ENCODE measurements at places on chromosomes 7 and 10.

GRCh38 chr7:90768301-90768700 is 172.2 kb downstream of the CDK14 start:
- no peak for DNase-seq

DNA sequence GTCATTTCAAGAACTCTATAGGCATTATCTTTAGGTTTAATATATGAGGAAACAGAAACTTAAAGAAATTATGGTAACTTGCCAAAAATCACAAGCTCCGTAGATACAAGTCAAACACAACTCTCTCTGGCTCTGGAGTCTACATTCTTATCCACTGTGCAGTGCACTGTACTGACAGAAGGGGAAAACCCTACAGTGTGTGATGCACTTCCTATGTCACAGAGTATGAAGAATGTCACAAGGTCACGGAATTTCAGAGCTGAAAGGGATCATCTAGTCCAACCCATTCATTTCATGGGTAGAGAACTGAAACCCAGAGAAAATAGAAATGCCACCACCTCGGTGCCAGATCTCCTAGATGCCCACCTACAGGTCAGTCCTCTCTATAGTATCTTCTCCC is 86.1 kb downstream of the LRRTM3 start:
- no peak for DNase-seq

- DNase-seq = no peak
Measured at GRCh38 chr10:108852211-108852610, 1071.1 kb downstream of the XPNPEP1 start.

GRCh38 chr7:106018566-106019469 is 55.8 kb downstream of the CDHR3 start:
- DNase-seq = no peak

DNA sequence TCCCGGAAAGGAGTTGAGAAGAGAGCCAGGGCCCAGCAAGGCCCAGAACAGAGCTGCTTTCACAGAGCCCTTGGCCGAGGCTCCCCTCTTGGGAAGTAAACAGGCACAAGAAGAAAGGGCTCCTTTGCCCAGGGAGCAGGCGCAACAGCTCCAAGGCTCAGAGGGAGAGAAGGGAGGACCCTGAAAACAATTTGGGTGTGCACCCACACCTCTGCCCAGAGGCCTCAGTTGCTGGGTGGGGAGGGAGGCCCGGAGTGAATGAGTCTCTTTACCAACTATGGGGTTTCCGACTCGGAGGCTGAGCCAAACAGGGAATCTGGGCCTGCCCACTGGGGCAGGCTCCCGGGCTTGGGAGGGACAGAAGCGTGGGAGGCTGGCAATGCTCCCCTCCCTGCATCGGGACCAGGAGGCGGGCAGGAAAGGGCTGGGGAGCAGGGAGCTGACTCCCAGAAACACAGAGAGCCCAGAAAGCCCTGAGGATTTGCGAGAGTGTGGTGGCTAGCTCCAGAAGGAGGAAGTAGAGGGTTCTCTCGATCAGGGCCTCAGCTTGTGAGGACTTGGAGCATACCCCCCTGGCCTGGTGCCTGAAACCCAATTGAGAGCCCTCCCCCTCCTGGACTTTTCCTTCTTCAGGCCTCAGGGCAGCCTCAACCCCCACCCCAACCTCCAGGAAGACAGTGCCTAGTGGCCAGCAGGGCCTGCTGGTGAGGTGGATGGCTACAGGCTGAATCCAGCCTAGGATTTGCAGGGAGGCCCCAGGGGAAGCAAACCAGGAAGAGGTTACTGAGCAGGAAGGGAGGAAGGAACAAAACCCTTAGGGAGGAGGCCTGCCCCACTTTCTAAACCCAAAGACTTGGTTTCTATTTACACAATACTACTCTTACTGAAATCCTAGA is 6.2 kb downstream of the C10orf105 start:
- no peak for DNase-seq

DNA sequence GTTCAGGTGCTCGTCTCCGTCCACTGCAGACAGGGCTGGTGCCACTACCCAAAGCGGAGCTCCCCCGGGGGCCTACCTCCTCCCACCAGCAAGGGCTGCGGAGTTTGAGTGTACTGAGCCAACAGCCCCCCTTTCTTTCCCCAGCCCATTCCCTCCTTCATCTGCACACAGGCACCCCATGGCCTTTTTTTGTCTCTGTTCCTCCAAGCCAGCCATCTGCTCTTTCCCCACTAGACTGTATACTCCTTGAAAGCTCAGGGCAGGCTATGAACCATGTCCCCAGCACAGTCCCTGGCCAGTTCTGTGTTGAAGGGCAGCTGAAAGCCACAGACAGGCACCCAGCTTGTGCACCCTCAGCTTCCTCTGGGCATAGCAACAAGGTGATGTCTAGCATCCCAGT is 99.4 kb downstream of the ZMIZ1 start:
- DNase-seq = no peak

DNA sequence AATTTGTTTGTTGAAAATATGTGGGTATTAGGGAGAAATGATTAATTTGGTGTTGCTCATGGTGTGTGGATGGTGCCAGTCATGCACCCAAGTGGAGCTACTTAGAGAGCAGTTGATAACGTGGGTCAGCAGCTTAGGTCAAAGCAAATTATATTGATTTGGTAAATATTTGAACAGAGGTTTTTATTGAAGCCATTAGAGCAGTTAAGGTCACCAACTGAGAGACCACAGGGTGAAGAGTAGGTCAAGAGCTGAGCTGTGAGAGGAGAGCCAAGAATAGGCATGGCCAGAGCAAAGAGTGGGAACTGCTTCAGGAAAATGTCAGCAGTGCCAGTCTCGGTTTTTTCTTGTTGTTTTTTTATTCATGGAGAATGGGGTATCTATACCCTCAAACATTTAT is 97.9 kb downstream of the TMEM168 start:
- DNase-seq = no peak

DNA sequence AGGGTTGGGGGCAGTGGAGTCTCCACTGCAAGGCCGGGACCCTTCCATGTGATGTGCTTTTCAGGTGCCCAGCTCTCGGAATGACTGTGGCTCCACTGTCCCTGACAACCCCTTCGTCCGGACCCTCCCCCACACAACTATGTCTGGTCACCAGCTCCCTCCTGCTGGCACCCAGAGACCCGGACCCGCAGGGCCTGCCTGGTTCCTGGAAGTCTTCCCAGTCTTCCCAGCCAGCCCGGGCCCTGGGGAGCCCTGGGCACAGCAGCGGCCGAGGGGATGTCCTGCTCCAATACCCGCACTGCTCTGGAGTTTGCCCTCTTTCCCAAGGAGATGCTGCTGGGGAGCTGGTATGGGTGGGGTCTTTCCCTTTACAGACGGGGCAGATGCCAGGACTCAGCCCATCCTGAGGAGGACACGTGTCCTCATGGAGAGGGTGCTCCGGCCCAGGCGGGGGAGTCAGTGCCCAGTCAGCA is 5.5 kb downstream of the ATP6V0E2 start:
- DNase-seq = no peak

GRCh38 chr10:11164803-11165590 is 147.3 kb downstream of the CELF2 start:
- DNase-seq = no peak

GRCh38 chr7:157874870-157875229 is 538.0 kb downstream of the DNAJB6 start:
- DNase-seq = no peak

- DNase-seq = no peak
Measured at GRCh38 chr10:62916141-62916603, 100.0 kb upstream of the EGR2 start.

DNA sequence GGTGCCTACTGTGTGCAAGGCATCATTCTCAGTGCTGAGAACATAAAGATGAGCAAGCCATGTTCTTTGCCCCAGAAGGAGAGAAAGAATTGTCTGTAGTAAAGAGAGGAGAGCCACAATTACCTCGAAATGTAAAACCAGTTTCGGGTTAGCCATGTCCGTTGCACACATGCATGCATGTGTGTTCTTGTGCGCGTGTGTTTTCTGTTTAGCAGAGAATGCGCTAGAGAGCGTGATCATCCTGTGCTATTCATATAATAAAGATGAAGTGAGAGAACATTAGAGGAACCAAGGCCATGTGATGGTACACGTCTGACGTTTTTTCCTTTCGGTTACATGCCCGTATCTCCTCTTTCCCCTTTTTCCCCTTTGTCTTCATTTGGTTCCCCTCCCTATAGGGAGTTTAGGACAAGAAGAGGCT is 158.2 kb downstream of the CELF2 start:
- DNase-seq = no peak

GRCh38 chr7:77687747-77688144 is 8.5 kb upstream of the RSBN1L start:
- DNase-seq = no peak

DNA sequence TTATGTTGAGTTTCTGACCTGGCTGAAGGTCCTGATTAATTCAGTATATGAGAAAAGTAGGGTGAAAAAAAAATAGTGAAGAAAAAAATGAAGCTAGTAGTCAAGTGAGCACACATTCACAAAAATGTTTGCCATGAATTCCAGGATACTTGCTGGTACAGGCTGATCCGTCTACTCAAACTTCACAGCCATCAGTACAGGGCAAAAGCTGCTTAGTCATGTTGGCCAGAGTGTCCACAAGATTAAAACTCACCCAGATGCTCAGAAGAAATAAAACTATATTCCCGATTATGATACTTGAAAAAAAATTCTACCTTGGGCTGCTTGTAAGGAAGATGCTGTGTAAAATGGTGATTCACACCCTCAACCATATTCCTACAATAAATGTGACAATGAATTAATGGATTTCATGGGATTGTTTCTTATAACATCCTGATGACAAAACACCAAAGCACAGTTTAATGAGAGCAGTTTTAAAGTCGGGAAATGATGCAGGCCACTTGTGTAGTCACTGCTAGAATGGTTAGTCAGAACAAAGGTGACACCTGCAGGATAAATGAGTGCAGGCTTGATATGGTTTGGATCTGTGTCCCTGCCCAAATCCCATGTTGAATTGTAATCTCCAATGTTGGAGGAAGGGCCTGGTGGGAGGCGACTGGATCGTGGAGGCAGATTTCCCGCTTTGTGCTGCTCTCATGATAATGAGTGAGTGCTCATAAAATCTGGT is 49.2 kb upstream of the ANKRD1 start:
- no peak for DNase-seq

DNA sequence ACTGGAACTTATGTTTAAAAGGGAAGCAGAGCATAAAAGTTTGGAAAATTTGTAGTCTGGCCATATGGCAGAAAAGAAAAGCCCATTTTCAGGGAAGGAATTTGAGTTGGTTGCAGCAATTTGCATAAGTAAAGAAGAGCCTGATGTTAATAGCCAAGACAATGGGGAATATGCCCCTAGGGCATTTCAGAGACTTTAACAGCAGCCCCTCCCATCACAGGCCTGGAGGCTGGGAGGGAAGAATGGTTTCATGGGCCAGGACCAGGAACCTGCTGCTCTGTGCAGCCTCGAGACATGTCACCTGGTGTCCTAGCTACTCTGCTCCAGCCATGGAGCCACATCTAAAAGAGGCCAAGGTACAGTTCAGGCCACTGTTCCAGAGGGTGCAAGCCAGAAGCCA is 35.3 kb downstream of the HTR7 start:
- no peak for DNase-seq

- no peak for DNase-seq
Measured at GRCh38 chr7:100726996-100727761, 6.2 kb upstream of the ZAN start.

- no peak for DNase-seq
Measured at GRCh38 chr10:114010316-114010715, 33.4 kb upstream of the ADRB1 start.

- no peak for DNase-seq
Measured at GRCh38 chr10:121243609-121244241, 354.5 kb downstream of the FGFR2 start.

GRCh38 chr7:33062023-33062781 is at the start of gene NT5C3A:
Gene NT5C3A, minus strand, starts transcription at chr7:33062776. Its CDS starts 71 bp downstream, at chr7:33062705.
- DNase-seq = no peak
